ENCODE measurements at places on chromosomes 13 and 19. TPM values are rescaled to one million over a fixed set of nuclear protein-coding genes. Genes with fewer than 3 reads are reported as not detected.

KLK2 gene
- total RNA-seq, result not detected

PTGER1 gene
- not detected for total RNA-seq

LILRB5 gene
- total RNA-seq, result not detected

ZNF524 gene
- total RNA-seq, result 13.4 TPM

ZNF208 gene
- 1.5 TPM for total RNA-seq

TTC9B gene
- total RNA-seq, result not detected

EPSTI1 gene
- 6.3 TPM for total RNA-seq

SELENOV gene
- total RNA-seq, result not detected

TEX101 gene
- not detected for total RNA-seq

NLRP7 gene
- total RNA-seq, result not detected

HNRNPUL1 gene
- 153 TPM for total RNA-seq

ZNF569 gene
- total RNA-seq, result 9.2 TPM

GDF15 gene
- 147 TPM for total RNA-seq

GJB2 gene
- 0.64 TPM for total RNA-seq

PROZ gene
- not detected for total RNA-seq

CDX2 gene
- total RNA-seq, result not detected

PCP2 gene
- not detected for total RNA-seq

ZNF345 gene
- 2.6 TPM for total RNA-seq

SIGLEC7 gene
- not detected for total RNA-seq

All from LHCN-M2 (cell line).